EL (cell line): ENCODE measurements at places on chromosomes 6 and 20.
A peak's percentile ranks its signal among the peaks of the same experiment; 100 is the strongest.

GRCh38 chr6:169340395-169340794 lies 86.7 kb upstream of the THBS2 start:
- no peak for DNase-seq

DNA sequence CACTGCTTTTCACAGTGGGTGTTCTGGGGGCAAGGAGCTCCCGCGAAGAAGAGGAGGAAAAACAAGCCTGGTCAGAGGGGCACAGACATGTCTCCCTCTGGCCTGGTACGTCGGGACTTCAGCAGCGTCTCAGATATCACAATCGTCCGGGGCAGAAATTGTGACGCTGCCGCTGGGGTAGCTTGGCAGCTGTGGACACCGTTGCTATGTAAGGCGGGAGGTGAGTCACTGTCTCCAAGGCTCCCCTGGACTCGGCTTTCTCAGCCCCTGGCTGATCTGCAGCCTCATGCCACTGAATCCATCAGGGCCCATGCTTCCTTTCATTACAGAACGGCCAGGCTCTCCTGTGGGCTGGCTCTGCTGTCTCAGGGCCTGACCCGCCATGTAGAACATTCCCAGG lies 98.7 kb downstream of the SULF2 start:
- no peak for DNase-seq

DNA sequence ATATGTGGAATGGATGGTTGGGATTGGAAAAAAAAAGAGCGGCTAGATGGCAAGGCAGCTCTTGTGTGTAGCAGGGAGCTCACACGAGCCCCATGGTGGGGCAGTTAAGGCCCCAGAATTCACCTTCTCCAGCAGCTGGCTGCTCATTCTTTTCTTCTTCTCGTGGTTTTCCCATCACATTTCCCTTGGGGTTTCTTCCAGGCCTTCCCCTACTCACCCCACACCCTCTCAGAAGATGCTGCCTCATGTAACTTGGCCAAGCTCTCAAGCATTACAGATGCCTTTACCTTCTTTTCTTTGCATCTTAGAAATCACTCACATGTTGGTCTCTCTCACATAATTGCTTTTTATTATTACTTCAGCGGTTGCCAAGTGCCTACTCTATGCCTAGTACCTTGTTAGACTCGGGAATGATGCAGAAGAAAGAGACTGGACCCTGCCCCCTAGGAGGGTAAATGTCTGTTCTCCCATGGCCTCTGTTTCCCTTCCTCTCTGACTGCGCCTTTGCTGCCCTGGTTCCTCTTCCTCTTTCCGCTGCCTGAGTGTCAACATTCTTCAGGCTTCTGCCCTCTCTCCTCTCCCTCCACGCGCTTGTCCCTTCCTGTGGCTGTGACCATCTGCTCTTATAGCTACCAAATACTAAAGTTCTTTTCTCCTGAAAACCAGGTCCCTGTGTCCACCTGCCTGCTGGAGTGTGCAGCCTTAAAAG lies 28.6 kb downstream of the PPARD start:
- DNase-seq, result no peak

- no peak for DNase-seq
These were observed 174.8 kb upstream of the ARG1 start for GRCh38 chr6:131398176-131398575.

- DNase-seq, result no peak
These were observed 16.6 kb upstream of the EZR start for GRCh38 chr6:158835616-158836221.

GRCh38 chr6:169287675-169288074 lies 34.0 kb upstream of the THBS2 start:
- no peak for DNase-seq

DNA sequence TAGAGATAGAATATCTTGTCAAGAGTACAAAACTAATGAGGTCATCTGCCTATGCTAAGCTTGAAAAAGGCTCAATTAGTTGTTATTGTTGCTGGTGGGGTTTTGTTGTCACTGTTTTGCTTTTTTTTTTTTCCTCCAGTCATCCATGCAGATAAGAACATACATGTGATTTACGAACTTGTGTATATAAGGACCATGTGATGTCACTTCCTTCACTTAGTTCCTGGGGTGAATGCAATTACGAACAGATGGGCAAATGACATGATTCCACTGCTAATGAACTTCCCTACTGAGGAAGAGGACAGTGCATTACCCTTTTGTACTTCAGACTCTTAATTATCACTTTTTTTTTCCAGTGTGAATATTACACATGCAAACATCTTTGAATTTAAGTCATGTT lies 1175.3 kb upstream of the GJE1 start:
- no peak for DNase-seq

- DNase-seq, result no peak
These were observed 79.5 kb downstream of the CTNNBL1 start for GRCh38 chr20:37773291-37773826.

- no peak for DNase-seq
These were observed 78.6 kb downstream of the KCNB1 start for GRCh38 chr20:49403911-49404310.

DNA sequence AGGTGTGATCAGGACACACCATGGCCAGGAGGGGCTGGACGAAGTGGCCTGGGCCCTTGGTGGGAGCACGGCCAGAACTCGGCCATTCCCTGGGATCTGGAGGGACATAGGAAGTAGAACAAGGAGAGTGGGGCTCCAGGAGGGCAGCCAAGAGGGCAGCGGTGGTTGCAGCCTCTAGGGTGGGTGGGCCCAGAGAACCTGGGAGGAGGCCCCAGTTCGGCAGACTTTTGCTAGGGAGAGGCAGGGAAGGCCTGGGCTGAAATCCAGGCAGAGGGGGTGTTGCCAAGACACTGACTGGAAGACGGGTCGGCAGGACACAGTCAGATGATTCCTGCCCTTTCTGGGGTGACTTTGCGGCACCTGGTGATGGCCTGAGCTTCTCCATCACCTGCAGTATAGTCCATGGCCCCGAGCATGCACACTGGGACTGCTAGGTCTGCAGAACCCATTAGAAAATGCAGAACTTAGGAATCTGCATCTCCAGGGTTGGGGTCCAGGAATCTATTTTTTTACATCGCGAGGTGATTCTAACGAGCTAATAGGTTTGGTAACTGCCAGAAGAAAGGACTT lies 224.8 kb downstream of the SYNDIG1 start:
- no peak for DNase-seq

GRCh38 chr6:130364224-130364780 lies 1.5 kb upstream of the TMEM200A start:
- no peak for DNase-seq

DNA sequence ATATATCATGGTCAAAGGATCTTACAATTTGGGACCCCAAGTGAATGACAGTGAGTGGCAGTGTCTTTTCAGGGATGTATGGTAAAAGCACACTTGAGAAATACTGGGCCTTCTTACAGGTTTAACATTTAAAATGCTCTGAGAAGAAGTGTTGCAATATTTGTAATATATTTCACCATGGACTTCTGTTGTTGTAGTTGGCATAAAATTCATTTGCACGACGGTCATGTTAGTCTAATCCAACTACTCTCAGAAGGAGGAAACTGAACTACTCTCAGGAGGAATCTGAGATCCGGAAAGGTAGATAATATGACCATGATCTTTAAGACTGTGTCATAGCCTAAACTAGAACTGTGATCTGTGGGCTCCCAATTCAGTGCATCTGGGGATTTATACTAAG lies 700.1 kb downstream of the HDGFL1 start:
- no peak for DNase-seq

DNA sequence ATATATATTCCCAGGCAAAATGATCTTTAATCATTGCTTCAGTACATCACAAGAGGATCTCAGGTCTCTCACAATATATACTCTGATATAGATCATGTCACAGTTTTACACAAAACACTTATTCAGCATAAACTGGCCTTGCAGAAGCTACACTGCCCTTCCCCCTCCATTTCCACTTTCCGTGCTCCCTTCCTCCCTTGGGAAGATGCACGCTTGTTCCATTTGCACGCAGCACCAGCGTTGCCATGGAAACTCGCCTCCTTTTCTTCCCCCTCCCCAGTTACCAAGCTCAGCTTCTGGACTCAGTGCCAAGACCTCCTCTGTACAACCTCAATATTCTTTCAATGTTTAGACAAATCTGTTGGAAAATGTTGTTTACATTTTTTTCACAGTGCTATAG lies 154.6 kb downstream of the RFPL4B start:
- no peak for DNase-seq

- no peak for DNase-seq
These were observed 55.1 kb downstream of the TMEM200A start for GRCh38 chr6:130420911-130421310.

- DNase-seq, result peak; percentile 53
These were observed 66.5 kb upstream of the SLC35F1 start for GRCh38 chr6:117840541-117840983.

GRCh38 chr20:24341781-24342180 lies 127.6 kb upstream of the SYNDIG1 start:
- DNase-seq, result peak; percentile 49

DNA sequence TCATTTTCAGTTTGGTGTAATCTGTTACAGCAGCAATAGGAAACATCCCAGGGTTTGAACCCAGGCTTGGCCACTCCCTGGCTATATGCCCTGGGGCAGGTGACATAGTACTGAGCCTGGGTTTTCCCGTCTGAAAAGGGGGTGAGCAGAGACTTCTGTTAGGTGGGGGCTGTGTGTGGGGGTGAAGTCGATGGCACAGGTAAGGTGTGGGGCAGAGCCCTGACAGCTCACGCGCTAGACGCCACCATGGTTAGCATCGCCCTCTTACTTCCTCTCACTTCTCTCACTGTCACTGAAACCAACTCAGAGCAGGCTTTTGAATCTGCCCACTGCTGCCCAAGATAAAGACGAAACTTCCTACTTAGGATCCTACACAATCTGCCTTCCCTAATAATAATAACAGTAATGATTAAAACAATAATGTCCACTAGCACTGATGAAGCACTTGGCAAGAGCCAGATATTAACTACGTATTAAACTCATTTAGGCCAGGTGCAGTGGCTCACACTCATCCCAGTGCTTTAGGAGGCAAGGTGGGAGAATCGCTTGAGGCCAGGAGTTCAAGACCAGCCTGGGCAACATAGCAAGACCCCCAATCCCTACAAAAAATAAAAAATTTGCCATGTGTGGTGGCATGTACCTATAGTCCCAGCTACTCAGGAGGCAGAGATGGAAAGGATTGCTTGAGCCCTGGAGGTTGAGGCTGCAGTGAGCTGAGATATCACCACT lies 117.9 kb upstream of the PTPN1 start:
- no peak for DNase-seq

DNA sequence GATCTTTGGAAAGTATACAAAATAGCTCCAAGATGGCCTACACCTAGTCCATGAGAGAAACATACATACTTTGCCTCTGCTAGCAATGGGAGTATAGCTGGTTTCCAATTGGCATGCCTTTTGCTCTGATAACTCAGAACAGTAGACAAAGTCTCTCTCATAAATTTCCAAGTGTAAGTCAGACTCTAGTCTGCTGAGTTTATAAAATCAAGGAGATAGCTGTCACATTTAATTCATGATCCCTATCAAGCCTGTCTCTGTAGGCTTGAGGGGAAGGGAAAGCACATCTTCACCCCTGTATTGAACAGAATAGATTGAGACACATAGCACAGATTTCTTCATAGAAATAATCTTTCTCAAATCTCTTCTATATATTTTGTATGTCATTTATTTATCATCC lies 87.8 kb upstream of the HTR1B start:
- no peak for DNase-seq

DNA sequence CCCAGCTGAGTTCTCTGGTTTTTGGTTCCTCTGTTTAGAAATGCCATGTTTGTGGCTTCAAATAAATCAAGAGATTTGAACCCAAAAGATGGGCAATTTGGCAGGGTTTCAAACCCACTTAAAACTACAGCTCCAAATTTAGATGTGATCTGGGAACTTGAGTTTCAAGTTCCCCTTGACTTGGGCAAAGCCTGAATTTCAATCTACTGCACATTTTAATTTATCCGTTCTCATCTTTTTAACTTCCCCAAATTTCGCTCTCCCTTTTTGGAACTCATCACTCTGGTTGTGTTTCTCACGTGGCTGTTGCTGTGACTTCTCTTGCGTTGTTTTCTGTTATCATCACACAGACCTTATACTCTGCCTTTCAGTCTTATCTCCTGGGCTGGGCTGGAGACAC lies 230.9 kb downstream of the CDC5L start:
- no peak for DNase-seq

DNA sequence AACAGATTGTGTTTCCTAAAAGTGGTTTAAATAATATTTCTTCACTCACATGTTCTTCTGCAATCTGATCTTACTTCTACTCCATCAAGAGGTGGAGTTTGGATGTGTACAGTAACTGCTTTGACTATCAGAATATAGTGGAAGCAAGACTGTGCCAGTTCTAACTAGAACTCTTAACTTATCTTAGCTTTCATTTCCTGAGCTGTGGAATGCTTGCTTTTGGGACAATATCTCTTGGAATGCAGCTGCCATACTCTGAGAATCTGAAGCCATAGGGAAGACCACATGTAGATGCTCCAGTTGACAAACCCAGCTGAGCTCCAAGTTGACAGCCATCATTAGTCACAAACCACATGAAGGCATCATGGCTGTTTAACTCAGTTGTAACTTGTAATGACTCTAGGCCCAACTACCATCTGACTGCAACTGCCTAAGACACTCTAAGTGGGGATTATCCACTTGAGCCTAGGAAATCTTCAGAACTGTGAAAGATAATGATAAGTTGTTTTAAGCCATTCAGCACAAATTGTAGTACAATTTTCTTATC lies 40.8 kb upstream of the MAN1A1 start:
- DNase-seq, result no peak

- peak; percentile 58 for DNase-seq
These were observed 1.5 kb upstream of the COL9A3 start for GRCh38 chr20:62815066-62815991.

- DNase-seq, result peak; percentile 38
These were observed 68.1 kb downstream of the HFE start for GRCh38 chr6:26155061-26155930.

DNA sequence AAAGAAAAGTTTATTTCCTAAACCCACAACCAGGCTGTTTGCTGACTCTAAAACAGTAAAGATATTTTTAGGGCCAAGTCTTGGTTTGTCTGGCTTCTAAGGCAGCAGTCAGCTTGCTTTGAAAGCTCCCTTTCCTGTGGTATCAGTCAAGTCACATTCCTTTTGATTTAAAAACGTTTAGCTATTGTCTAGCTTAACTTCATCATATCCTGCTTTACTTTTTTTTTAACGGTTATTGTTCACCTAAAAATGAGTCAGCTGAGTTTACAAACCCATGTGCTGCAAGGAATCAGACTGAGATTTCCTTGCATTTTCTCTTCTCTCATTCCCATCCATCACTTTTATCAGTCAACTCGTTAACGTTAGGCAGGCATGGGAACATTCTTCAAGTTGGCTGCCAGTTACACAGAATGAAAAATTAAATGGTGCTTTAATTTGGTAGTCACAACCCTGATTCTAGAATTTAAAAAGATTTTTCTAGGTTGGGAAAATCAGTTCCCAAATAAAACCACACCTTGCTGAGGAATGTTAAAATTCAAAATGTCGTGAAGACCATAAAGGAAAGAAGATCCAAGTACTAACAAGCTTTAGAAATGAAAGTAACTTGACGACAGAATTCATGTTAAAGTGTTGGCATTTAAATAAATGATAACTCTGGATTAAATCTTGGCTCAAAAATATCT lies 45.9 kb downstream of the ELOVL5 start:
- DNase-seq, result peak; percentile 79
